ENCODE measurements at places on chromosomes 11 and 22.

DNA sequence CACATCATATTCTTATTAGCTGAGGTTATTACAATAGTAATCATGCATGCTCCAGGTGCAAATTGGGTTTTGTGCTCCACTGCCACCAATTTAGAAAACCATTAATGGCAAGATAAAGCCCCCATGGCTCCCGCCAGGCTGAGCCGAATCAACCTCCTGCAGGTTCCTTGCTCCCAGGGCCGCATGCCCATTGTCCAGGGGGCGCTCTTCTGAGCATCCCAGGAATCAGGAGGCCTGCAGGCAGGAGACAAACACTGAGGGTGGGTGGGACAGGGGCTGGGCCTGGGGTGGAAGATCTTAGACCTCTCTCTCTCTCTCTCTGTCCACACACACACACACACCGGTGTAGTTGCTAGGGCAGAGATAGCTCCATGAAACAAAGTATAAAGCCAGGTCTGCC is 57.4 kb downstream of the BUD13 start:
- DNase-seq = no peak

- peak; percentile 99 for DNase-seq
Observed at GRCh38 chr11:67420646-67421429, 5.4 kb downstream of the CARNS1 start.

DNA sequence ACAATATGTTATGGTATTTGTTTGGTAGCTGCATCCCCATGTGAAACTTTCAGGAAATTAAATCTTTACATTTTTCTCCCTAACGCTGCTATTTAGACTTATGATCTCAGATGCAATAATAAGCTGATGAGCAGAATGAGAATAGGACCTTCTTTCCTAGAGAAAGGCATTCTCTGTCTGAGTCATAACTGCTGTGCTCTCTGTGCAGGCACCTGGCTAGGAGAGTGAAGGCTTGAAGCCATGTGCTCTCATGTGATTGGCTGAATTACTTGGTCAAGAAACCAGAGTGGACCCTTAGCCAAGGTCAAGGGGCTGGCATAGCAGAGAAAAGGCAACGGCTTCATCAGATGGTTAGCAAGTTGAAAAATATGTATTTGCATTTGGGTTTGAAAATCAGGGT is 185.0 kb downstream of the ADAMTS15 start:
- DNase-seq = no peak

DNA sequence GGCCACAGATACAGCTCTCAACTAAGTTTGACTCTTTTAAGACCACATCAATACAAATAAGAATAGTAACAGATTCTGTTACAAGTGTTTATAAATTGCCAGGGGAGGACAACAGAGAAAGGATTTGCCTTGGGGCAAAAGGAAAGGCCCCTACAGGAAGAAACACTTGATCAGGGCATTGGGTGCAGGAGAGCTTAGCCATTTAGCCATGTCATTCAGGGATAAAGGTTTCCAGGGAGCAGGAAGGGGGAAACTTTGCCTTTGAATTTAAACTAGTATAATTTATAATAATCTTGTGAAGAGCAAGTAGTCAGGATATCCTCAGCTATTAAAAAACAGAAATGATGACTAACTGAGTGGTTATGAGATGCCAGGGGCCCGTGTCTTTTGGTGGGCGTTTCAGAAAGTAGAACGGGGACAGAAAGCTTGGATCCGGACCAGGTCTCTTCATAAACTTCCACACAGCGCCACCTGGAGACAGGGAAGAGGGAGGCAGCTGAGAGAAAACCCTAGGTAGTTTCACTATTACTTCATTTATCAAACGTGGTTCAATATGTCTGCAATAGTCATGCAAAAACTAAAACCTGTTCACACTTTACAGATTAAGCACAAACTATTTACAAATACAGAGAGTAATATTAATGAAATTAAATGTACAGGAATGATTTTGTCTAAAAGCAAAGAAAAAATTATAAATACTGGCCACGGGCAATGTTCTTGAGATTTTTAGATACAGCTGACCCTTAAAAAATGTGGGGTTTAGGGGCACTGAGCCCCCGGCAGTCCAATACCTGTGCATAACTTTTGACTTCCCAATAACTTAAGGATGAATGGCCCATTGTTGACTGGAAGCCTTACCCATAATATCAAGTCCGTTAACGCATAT is 11.0 kb upstream of the SLC5A4 start:
- peak; percentile 79 for DNase-seq

Measured in AG20443 (cell line).